Astrocyte of the hippocampus (primary cell): ENCODE measurements at places on chromosomes 7 and 10.

- DNase-seq, result no peak
Observed at GRCh38 chr7:90760892-90761291, 164.8 kb downstream of the CDK14 start.

DNA sequence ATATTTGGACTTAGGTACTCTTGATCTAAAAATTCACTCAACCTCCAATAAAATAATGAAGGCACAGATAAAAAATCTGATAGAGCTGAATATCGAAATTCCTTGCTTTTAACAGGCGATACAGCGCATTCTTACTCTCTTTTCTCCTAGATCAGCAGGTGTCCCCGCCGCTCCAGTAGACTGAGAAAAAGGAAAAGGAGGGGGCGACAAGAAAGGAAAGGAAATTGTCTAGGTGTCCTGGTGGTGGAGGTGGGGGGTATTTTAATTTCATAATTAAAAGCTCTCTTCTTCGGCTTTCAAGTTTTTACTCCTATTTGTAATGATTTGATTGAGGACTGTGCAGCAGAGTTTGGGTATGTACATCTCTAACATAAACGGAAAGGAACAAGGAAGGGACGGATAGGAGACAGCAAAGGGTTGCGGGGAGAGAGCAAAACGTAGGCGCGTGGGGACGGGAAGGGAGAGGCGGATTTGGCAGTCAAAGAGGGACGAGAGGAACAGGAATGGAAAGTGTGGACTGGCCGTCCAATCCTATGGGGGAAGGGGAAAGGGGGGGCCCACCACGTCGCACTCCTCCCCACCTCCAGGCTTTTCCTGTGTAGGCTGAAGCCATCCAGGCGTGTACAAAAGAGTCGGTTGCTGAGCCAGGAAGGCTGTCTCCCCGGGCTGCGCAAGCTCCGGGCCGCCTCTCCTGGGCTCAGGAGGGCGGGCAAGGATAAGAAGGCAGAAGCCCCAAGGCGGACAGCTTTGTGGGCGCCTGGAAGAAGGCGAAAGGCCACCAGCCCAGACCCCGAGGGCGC is 875 bp upstream of the HECTD2 start:
- DNase-seq, result peak; percentile 91

DNA sequence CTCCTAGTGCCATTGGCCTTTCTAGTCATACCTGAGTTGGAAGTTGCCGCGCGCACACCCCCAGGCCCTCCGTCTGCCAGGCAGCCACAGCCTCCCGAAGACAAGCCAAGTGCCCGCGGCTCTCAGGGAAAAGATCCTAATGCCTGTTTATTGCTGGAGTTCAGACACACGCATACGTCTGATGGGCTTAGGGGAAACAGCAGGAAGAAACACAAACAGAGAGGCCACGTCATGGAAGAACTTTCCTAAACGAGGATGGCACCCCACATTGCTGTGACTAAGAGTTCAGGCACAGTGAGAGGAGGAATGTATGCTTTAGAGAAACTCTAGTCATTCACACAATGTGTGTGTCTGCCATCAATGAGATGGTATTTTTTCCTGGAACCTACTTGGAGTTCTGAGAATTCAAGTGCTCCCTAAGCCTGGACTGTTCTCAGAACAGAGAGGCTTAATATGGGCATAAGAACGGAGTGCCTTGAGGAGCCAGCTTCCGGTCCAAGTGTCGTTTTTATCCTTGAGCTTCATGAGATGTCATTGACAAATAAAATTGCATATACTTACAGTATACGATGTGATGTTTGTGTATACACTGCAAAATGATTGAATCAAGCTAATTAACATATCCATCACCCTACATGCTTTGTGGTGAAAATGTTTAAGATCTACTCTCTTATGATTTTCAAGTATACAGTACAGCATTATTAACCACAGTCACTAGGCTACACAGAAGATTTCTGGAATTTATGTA is 11.6 kb upstream of the RBP3 start:
- peak; percentile 23 for DNase-seq

- DNase-seq, result peak; percentile 13
Observed at GRCh38 chr7:157972914-157973313, 614.7 kb downstream of the PTPRN2 start.

DNA sequence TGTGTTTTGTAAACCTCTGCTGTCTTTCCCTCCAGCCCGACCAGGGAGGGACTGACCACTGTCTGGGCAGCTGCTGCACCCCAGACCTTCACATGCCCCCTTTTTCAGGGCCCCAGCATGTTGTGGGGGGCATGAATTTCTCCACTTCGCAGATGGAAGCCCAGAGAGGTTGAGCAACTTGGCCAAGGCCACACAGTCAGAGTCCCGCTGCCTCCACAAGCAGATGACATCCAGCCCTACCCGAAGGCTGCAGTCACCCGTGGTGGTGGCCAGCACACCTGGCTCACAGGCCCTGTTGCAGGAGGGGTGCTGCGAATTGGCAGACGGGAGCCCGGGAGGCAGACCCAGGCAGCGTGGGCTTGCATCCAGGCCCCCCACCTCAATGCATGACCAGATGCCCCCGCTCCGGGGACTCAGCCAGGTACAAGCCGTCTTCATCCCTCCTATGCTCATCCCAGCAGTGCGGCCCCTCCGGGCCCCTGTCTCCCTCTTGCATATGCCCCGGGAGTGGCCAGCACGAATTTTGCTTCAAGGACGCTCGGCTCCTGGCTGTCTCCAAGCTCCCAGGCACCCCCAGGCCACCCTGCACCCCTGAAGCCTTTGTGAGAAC is 36.0 kb upstream of the PDGFA start:
- no peak for DNase-seq

- DNase-seq, result no peak
Observed at GRCh38 chr10:60986791-60987190, 42.8 kb upstream of the RHOBTB1 start.

GRCh38 chr10:12838995-12839927 is 162.3 kb downstream of the CCDC3 start:
- no peak for DNase-seq

GRCh38 chr10:32023264-32023663 is 33.0 kb downstream of the KIF5B start:
- DNase-seq, result no peak

- DNase-seq, result no peak
Observed at GRCh38 chr10:71525721-71526120, 129.0 kb downstream of the CDH23 start.

GRCh38 chr10:32104622-32105509 is 48.6 kb upstream of the KIF5B start:
- DNase-seq, result peak; percentile 12

- DNase-seq, result no peak
Observed at GRCh38 chr7:93145354-93145753, 2.8 kb downstream of the SAMD9L start.

- DNase-seq, result no peak
Observed at GRCh38 chr10:116620423-116621400, at the start of gene PNLIPRP2. TSS of gene PNLIPRP2 (plus strand) at chr10:116620953.

DNA sequence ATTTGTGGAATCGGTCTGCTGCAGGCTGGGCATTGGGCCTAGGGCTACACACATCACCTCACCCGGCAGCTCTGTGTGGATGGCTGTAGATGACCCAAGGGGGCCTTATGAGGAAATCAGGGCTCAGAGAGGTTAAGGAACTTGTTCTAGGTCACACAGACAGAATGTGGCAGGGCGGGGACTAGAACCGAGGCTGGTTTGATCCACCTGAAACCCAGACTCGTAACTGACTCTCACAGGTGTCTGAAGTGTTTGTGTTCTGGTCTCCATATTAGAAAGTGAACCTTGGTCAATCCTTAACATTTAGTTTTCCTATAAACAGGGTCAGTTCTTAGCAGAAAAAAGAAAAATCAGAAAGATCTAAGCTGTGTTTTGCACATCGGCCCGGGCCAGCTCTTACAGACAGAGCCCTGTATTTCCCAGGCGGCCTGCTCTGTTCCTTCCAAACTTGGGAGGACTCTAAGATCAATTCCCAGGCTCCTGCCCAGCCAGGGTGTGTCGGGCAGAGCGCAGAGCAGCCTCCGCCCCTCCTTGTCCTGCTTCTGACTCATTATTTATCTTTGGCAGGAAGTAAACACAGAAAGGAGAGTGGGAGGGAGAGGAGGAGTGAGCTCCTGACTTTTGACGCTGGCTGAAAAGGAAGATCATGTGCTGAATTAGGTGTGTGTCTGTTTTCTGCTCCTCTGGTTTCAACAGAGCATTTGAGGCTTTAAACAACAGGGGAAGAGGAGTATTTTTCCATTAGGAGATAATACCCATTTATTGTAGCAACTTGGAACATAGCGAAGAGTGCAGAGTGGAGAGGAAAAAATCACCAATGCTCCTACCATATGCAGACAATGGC is 74.1 kb downstream of the TACC2 start:
- peak; percentile 85 for DNase-seq

DNA sequence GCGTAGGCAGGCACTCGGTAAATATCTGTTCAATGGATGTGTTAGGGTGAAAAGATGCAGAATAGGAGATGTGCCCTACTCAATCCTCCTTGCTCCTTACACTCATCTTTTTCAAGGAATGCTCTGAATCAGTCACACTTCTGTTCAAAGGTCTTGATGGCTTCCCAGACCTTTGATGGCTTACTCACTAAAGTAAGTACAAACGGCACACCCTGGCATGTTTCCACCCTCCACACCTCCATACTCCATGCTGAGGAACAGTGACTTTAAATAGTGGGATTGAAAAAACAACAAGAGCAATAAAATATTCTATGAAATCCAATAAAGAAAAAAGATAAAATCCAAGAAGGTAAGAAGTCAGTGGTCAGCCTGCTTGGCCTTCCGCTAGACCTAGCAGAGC is 569.2 kb downstream of the SORCS1 start:
- no peak for DNase-seq

DNA sequence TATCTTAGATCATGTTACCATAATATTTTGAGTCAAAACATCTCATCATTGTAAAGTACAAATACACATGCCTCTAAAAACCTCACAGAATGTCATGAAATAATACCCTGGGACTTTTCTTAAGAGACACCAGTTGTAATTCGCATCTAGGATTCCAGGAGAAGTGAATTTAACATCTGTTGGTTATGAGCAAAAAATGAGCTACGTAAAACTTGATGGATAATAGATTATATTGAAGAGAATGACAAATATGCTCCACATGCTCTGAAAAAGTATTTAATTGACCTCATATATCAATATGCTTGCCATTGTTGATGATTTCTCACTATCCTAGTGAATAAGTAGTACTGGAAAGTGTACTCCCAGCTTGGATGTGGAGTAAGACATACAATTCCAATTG is 227.0 kb downstream of the BBS9 start:
- DNase-seq, result no peak

DNA sequence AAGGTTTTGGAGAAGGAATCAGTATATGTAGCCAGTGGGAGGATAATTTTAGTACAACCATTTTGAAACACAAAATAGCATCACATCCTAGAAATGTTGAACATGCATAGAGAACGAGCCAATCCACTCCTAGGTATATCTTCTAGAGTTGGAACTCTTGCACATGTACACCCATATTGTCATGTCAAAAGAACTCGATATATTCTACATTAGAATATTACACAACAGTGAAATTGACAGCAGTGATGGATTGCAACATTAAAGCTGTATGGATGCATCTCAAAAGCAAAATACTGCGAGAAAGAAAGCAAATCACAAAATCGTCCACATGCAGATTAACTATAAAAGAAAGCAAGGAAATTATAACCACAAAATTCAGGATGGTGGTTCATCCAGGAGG is 159.3 kb upstream of the NEBL start:
- no peak for DNase-seq

DNA sequence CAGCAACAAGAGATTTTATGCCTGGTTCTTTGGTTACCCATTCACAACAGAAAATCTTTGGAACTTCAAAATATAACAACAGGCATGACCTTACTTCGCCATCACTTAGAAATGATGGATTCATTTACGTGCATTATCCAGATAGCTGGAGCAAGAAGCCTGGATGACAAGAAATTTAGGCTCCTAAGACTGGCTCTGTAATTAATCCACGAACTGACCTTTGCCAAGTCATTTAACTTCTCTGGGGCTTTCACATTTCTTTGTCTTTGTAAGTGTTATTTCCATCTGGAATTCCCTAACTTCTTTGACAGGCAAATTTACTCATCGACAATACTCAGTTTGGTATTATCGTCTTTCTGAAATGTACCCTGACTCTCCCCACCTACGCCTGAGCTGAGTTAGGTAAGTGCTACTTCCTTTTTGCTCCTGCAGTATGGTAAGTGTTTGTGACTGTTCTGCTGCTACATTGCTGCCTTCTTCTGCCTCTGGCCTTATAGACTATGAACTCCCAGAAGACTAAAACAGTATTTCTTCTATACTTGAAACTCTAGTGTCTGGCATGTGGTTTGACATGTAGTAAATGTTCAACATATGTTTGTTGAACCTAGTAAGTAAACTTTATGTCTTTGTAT is 5.5 kb upstream of the MDFIC start:
- DNase-seq, result no peak

DNA sequence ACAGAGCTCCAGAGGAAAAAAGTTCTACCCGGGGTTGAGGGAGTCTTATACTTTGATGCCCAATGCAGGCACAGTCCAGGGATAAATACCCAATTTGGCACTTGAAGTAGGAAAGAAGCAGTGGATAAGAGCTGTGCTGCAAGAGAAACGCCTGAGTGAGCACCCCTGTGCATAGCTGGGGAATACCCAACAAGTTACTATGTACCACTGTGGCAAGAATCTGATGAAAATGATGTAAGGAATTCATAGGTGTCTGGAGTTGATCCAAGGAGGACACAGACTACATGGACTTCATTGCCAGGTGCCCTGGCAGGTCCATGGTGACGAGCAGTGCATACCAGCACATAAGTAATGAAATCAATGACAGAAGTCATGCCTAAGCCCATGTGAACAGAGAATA is 183.7 kb upstream of the FEZF1 start:
- no peak for DNase-seq

GRCh38 chr10:29408847-29409240 is 120.0 kb downstream of the LYZL1 start:
- no peak for DNase-seq

GRCh38 chr7:91353848-91354247 is 89.6 kb downstream of the FZD1 start:
- DNase-seq, result no peak

DNA sequence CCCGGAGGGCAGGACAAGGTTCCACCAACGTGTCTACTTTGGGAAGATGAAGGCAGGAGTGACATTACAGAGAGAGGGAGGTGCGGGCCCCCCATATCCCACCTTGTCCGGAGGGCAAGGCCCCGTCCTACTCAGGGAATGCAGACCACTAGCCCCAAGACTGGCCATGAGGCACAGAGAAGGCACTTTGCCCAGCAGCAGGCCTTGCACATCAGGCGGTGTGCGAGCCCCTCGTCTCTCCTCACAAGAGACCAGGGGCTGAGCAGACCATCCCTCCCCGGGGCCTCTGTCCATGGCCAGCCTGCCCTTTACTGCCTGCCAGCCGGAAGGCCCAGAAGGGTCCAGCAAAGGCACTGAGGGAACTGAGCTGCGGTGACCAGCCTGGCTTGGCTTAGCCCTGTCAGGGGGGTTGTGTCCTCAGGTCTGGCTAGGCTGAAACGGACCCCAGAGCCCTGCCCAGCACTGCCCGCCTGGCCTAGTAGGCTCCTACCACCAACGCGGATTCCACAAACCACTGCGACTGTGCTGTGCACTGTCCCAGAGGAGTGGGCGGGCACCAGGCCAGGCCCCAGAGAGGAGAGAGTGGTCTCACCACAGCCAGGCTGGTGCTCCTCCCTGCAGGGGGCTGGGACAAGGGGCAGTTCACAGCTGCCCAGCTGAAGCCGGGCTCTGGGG is 16.7 kb downstream of the CAMK2B start:
- DNase-seq, result no peak
